HAP-1 (cell line): ENCODE measurements at places on chromosomes 1 and 21.

DNA sequence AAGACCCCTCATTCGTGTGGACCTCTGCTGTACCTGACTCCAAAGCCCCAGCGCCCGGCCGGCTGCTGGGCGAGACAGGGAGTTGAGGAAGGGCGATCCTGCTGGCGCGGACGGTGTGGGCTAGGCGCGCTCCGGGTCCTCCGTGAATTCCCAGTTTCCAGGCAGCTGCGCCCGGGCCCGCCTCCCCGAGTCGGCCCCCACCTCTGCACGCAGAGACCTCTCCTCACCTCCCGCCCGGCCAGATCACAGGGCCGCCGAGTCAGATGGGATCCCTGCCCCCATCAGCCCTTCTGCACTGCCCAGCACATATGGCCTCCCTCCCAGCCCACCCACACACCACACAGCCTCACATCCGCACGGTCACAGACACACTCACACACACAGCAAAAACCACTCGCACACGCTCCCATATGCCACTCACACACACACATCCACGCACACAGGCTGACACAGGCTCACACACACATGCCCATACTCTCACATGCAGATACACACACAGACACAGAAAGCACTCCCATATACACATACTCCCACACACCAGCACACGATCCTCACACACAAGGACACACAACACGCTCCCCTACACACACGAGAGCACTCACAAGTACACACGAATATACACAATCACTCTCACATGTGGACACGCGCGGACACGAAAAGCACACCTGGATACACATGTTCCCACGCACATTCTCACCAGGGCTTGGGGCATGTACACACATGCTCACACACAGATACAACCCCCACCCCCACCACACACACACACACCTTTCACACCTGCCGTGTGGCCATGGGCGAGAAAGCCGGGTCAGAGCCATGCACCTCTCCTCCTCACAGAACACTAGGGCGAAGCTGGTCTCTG is 7.2 kb upstream of the GUCA2B start:
- no peak for DNase-seq

GRCh38 chr1:9296850-9297249 is 4.2 kb downstream of the SPSB1 start:
- no peak for DNase-seq

GRCh38 chr21:45937721-45938452 is 43.7 kb upstream of the COL6A1 start:
- no peak for DNase-seq

DNA sequence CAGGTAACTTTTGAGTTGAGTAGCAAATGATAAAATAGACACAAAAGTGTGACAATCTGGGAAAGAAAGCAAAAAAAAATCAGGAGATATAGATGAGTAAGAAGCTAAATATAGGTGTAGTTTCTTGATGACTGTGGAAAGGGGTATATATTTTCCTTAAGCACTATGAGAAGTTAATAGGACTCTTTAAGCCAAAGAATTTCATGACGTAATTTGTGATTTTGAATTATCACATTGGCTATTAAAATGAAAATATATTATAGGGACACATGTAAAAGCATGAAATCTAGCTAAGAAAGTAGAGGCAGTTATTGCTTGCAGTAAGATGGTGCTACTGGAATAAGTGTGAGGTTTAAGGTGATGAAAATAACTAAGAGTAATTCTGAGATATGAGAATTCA is 759.1 kb downstream of the KCNT2 start:
- no peak for DNase-seq

GRCh38 chr1:39761557-39762260 is 9.4 kb downstream of the OXCT2 start:
- DNase-seq = no peak

DNA sequence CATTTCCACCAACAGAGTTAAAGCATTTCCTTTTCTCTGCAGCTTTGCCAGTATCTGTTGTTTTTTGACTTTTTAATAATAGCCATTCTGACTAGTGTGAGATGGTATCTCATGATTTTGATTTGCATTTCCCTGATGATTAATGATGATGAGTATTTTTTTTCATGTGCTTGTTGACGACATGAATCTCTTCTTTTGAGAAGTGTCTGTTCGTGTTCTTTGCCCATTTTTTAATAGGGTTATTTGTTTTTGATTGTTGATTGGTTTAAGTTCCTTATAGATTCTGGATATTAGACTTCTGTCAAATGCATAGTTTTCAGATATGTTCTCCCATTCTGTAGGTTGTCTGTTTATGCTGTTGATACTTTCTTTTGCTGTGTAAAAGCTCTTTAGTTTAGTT is 37.9 kb upstream of the PALMD start:
- no peak for DNase-seq

GRCh38 chr1:146039844-146040194 is 18.3 kb upstream of the HJV start:
- DNase-seq = no peak

GRCh38 chr1:191674626-191675179 is 483.6 kb upstream of the RGS18 start:
- no peak for DNase-seq

GRCh38 chr1:41238311-41238988 is 3.7 kb downstream of the SCMH1 start:
- DNase-seq = no peak

GRCh38 chr1:23344987-23345472 is 946 bp upstream of the HNRNPR start:
- DNase-seq = no peak

- DNase-seq = no peak
Measured at GRCh38 chr1:199064971-199065370, 426.1 kb downstream of the PTPRC start.

DNA sequence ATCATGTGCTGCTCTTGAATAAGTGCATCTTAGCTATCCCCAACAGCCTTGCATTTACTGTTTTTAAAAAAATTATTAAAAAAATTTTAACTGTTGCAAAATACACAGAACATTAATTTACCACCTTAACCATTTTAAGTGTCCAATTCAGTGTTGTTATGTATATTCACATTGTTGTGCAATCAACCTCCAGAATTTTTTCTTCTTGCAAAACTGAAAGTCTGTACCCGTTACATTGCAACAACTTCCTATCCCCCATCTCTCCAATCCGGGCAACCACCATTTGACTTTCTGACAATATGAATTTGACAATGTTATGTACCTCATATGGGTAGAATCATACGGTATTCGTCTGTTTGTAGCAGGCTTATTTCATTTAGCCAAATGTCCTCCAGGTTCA is 83.1 kb downstream of the FMN2 start:
- no peak for DNase-seq

GRCh38 chr1:221634606-221635005 is 107.3 kb downstream of the DUSP10 start:
- DNase-seq = no peak

DNA sequence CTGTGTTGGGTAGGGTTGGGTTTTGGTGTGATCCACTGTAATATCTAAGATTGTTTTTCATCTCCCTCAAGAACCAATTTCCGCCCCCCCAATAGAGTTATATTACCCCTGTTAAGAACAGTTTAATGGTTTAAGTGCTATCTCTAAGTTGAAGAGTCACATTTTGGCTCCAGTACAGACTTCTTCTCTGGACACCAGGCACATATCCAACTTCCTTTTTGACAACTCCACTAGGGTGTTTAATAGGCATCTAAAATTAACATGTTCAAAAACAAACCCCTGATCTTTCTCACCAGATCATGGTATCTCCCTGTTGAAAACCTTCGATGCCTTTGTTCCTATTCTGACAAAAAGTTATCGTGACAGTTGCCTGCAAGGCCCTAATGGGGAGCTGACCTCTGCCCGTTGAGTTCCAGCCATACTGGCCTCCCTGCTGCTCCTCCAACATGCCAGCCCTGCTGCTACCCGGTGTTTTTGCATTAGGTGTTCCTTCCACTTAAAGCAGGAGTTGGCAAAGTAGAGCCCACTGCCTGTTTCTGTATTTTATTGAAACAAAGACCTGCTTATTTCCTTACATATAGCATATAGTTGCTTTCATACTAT is 18.6 kb downstream of the USP24 start:
- DNase-seq = no peak

GRCh38 chr1:234780531-234781162 is 170.7 kb upstream of the IRF2BP2 start:
- DNase-seq = no peak

DNA sequence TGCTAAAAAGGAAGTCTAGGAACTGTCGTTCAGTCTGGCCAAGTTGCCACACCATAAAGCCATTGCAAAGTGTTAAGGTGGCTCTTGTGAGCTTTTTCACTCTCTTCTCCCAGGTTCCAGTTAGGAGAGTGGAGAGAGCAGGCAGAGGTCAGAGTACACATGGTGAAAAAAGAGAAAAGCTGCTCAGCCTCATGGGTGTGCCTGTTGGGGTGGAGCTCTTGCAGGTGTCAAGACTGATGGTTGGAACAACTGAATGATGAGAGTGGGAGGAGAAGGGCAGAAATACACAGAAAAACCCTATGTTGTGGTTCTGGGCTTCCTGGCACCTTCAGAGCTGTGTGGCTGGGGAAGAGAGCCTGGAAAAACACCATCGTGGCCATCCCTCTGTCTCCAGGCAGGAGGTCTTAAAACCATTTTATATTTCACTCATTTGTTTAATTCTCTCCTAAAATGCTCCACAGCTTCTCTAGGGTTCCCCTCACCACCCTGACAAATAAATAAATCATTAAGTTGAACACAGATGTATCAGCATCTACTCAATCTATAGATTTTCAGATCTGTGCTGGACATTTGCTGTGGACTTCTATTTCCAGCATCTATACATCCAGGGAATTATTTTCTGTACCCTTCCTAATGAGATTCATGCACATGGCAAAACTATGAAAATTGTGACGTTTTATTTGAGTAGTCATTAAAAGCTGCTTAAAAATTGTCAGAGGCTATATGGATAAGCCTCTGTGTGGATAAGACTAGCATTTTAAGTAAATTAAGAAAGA is 17.5 kb downstream of the UBASH3A start:
- DNase-seq = no peak

GRCh38 chr1:234708700-234709395 is 98.9 kb upstream of the IRF2BP2 start:
- no peak for DNase-seq

DNA sequence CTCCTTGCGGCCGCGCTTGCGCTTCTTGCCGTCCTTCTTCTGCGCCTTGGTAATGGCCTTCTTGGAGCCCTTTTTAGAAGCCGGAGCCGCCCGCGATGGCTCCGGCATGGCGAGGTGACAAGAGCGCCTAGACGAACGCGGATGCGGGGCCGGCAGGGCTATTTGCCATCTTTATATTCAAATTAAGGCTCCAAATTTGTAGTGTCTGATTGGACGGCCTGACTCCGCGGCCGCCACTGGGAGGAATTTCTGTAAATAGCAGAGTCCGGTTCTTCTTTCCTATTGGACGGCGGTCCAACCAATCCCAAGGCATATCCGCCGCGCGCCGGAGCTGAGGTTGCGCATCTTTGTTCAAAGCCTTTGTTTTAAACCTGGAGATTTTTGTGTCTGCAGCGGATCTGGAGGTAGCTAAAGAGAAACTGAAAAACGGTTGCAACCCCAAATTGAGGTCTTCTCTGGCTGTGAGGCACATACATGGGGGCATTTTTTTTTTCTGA is 22.6 kb upstream of the RNF187 start:
- DNase-seq = no peak

- DNase-seq = no peak
Measured at GRCh38 chr1:117392771-117393170, 25.5 kb downstream of the MAN1A2 start.

DNA sequence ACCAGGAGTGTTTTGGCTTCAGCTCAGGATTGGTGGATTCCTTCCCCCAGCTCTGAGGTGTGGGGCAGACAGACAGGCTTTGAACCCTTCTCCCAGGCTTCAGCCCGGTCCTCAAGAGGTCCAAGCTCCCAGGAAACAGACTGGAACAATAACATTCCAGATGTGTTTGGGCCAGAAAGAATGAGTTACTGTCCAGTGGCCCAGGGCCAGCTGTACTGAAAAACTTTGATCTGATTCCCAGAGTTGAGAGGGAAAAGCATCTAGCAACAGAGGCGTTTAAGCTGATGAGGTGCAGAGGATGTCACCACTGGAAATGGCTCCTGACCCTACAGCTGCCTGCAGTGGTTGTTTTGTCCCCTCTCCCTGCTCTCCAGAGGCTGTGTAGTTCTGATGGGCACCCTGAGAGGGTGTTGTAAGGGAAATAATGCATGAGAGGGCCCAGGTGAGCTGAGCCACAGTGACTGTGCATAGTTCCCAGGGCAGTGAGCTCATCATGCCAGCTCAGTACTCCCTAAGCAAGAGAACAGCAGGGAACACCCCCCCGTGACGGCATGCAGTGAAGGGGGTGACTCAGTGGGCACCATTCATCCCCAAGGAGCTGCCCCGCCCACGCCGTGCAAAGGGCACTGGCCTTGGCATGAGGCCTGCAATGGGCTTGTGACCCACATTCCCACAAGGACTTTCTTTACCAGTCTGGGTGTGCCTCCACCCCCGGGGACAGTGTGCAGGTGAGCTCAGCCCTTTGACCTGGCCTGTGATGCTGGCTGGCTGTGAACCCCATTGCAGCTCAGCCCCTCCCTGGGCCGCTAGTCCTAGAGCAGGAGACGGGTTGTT is 13.8 kb upstream of the SFN start:
- no peak for DNase-seq

- no peak for DNase-seq
Measured at GRCh38 chr1:236160540-236161127, 18.3 kb downstream of the GPR137B start.

GRCh38 chr21:19171585-19171984 is 768.0 kb upstream of the TMPRSS15 start:
- no peak for DNase-seq

DNA sequence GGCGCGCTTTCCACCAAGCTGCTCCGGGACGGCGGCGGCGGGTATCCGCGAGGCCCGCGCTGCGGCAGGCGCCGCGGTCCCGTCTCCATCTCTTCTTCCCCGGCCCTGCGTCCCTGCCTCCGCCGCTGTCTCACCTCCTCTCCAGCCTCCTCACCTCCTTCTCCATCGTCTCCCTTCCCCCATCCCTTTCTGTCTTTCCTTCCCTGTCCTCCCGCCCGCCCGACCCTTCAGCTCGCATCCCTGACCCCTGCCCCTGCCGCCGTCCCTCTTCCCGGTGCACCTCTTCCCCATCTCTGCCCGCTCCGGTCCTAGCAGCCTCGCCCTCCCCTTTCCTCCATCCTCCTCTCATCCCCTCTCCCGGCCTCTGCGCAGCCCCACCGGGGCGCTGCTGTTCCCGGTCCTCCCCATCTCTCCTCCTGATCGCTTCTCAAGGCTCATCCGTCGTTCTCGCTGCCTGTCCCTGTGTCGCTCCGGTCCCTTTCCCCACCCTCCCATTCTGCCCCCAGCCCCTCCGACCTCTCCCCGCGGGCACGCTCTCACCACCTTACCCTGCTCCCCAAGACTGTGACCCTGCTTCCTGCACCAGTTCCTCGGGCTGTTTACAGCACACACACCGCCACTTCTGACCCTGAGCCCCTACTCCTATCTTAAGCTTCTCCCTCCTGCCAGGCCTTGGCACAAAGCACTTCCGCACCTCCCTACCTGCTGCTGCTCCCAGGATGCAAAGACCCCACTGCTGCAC is 760 bp upstream of the NPHP4 start:
- peak; percentile 27 for DNase-seq

GRCh38 chr1:206699000-206699586 is 14.4 kb downstream of the MAPKAPK2 start:
- no peak for DNase-seq

GRCh38 chr1:214106375-214106774 is 118.6 kb downstream of the PROX1 start:
- no peak for DNase-seq

- no peak for DNase-seq
Measured at GRCh38 chr1:118461154-118461553, 276.1 kb upstream of the SPAG17 start.

GRCh38 chr21:39882151-39882838 is 15.1 kb downstream of the PCP4 start:
- no peak for DNase-seq
